Stimulated activated CD4-positive, alpha-beta T cell treated with anti-CD3 and anti-CD28 coated beads, Interleukin-12 subunit alpha, Interleukin-12 subunit beta, amount 100 ng/mL, for 24 hours (primary cell): ENCODE measurements at places on chromosomes 2 and 18.

DNA sequence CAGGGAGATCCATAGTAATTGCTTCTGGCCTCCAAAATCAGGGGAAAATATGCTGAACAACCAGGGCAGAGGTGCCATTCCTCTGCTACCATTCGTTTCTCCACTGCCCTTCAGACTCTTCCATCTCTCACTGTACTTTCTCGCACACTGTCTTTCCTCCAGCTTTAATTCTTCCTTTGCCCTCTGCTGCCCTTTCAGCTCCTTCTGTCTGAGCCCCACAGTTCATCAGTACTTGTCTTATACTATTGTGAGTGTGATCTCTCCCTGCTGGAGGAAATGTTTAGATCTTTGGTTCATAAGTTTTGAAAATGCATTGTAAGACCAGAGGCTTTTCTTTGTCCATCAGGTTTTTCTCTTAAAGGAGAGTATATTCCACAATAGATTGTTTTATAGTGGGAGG, 184.9 kb upstream of the DTNA start:
- no peak for DNase-seq

- no peak for DNase-seq
Measured at GRCh38 chr2:179938026-179938425, 69.1 kb downstream of the CWC22 start.

DNA sequence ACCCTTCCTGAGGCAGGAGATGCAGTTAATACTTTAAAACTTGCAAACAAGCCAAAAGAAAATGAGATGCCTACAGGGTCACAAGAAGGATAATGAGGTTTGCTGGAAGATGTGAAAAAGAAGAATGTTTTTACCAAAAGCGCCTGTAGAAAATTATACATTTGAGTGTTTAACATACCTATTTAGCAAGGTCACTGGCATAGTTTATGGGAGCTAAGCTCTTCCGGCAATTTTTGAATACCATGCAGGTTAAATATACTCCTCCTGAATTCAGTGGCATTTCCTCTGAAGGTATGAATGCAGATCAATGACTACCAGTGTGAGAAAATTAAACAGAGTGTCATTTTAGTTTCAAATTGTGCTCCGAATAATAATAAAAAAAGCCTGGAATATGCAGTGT, 21.2 kb upstream of the MAP3K20 start:
- no peak for DNase-seq

- no peak for DNase-seq
Measured at GRCh38 chr18:51448949-51449348, 251.5 kb upstream of the MEX3C start.

- no peak for DNase-seq
Measured at GRCh38 chr2:148971547-148971946, 67.0 kb upstream of the LYPD6B start.

GRCh38 chr2:108942888-108943287, 46.1 kb downstream of the EDAR start:
- DNase-seq = no peak

GRCh38 chr2:67246791-67247190, 150.3 kb upstream of the ETAA1 start:
- no peak for DNase-seq

- DNase-seq = no peak
Measured at GRCh38 chr2:208407667-208408066, 1.1 kb downstream of the PTH2R start.

DNA sequence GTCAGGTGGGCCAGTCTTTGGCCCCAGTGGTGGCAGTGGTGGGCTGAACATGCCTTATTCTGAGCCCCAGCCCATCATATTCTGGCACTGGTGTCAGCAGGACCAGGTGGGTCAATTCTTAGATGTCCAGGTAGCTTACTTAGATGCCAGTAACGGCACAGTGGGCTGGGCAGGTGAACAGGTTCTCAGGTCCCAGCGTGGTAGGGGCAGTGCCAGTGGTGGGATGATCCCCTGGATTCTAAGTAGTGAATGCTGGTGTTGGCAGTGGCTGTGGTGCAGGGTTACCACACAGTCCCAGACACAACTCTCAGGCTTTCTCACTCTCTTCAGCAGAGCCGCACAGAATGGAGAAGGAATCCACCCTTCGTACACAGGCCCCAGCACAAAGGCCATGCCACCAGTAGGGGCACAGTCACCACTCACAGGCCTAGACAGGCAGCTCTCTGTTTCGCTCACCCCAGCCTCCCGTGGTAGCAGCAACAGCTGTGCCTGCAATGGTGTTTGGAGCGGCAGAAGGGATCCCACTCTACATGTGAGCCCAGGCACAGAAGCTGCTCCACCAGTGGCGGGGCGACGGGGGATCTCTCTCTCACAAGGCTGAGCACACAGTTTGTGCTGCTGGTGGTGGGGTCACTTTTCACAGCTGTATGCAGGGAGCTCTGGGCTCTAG, 97.3 kb downstream of the ANKRD12 start:
- DNase-seq = no peak

DNA sequence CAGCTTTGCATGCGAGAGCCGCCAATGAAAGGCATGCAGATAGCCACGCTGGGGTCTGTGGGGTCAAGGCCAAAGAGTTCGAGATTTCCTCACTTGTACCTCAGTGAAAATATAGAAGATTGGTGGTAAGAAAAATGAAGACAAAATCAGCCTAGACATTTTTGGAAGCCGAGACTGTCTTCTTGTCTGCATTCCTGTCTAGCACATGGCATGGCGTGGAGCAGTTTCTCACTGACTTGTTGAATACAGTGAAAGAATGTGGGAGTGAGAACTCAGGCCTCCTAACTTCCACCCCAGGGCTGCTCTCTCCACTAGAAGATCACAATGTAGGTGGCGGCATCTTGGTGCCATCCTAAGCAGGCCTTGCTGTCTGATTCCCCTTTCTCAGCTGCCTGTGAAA, 740.8 kb upstream of the HS6ST1 start:
- DNase-seq = no peak

DNA sequence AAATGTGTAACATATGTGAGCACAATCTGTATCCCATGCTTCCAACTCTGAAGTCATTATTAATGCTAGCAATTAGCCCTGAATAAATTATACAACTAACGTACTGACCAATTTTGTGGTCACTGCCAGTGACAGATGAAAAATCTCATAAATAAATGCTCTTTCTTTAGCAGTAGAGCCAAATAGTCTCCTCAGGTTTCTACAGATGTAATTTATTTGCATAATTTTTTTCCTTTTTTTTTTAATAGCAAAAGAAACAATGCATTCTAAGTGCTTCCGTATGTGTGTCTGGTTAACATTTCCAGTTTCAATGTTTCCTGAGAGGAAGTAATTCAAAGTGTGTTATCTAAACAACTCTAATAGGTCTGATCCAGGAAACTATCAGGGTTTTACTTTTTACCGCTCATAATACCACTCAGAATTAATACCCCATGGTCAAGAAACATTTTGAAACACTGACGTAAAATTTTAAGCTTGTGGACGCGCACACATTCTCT, 108.4 kb downstream of the MEP1B start:
- no peak for DNase-seq

DNA sequence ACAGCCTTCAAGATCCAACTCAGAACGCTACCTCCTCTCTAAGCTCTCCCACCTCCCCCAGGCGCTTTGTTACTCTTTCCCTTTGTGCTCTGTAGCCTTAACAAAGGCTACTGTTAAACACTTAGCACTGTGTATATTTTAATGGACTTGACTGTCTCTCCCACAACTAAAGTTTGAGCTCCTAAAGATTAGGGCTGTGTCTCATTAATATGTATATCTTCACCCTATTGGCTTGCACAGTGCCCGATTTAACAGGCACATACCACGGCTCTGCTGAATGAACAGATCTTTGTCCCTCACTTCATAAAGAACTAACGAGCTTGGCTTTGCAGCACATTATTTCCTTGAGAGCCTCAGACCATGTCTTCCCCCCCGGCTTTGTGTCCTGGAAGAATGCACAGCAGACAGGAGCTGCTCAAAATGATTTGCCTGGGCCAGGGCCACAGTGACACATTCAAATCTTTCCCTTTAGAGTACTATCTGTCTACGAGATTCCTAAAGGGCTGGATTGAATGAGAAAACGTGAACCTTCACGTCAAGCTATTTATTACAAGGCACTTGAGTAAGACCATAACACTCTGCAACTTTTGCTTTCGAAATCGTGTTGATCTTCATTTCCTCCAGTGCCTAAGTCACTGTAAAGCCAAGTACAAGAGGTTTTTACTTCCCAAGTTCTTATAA, 22.1 kb downstream of the ABHD3 start:
- no peak for DNase-seq

DNA sequence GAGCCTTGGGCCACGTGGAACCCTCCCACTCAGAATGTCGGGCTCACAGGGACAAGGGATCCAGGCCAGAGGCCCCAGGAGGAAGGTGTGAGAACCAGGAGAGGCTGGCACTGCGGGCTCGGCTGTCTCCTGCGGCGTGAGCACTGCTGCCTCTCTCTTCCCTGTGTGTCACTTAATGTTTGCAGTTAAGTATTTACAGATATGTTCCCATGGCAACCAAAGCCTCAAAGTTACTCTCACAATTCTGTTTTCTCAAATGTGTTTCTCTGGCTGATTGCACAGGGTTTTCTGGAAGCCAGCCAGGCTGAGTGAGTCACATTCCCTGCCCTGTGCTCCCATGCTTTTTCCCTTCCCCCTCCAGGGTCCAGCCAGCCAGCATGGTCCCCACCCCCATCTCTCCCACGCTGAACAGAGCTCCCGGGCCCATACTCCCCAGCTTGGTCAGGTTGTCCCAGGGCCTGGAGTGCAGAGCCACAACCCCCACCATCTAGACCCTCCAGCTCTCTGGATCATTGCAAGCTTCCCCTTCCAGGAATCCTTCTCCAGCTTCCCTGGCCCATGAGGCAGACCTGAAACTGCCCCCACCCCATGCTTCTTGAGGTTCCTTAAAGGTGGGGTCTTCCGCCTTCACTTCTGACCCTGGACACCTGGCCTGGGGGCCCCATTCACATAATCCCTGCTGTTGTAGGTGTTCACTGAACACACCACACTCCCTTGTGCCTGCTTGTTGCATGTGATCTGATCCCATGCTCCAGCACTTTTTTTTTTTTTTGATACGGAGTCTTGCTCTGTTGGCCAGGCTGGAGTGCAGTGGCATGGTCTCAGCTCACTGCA, 265.9 kb downstream of the CELF4 start:
- no peak for DNase-seq

DNA sequence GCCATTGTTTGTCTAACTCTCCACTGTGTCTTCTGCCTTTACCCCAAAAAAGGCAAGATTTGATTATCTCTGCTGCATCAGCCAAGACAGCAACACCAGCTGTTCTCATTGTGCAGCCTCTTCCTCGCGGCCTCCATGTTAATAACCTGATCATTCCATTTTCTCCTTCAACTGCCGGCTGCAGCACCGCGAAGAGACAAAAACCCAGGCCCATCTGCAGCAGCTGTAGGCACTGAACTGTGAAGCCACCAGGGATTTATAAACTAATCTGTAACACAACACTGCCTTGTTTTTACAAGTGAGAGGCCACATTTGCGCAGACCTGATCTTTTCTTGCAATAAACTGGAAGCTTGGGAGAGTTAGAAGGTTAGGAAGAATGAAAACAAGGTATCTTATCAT, 147.8 kb downstream of the SATB2 start:
- no peak for DNase-seq

- DNase-seq = no peak
Measured at GRCh38 chr2:191217580-191217979, 27.6 kb upstream of the MYO1B start.

DNA sequence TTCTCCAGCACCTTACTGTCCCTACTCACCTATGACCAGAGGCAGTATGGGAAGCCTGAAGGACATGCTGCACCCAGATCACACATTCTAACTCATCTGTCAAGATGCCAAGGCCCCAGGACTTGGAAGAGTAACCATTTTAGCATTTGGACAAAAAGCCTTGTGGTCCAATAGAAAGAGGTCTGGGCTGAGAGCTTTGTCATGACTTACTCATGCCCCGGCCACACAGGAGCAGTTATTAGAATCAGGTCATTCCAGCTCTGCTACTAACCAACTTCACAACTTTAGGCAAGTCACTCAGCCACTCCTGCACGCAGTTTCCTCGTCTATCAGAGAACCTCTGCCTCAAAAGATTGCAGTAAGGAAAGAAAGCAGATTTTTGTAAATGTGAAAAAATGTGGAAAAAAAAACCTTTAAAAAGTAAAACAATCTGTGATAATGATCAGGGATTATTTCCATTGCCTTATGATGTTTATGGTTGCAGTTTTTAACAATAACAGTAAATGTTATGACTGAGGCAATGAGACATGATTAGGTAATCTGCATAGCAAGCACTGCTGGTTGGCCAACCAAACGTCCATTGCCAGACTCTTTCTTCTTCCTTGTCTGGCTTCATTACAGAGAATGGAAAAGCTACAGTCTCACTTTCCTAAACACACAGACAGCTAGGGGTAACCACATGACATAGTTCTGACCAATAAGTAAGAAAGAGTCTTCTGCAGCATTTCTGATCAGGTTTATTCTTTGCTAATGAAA, 255.4 kb upstream of the CHAC2 start:
- DNase-seq = no peak

DNA sequence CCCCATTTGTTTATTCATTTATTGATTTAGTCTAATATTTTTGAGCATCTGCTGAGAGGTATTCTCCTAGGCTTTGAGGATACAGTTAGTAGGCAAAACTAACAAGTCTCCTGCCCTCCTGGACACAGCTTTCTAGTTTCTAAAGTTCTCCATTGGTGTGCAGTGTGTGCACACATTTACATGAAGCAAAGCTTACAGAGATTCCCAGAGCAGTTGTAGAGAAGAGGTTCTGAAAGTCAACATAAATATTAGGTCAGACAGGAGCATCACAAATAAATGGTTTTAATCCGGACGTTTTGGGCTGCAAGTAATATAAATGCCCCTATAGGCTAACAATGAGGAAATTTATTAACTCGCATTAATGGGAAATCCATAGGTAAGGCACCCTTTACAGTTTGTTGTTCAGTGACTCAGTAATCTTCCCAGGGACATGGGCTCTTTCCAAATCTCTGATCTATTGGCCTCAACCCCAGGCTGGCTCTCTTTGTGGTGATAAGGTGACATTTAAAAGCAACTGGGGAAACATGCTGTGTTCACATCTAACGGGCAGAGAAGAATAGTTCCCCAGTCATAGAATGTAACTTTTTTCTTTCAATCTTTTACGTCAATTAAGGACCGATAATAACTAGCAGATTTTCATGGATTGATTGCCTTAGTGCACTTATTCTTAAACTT, 407.2 kb downstream of the PTPRM start:
- no peak for DNase-seq

- DNase-seq = no peak
Measured at GRCh38 chr2:129828792-129829191, 150.7 kb upstream of the RAB6C start.

- DNase-seq = no peak
Measured at GRCh38 chr2:608297-608696, 68.9 kb downstream of the TMEM18 start.

- DNase-seq = no peak
Measured at GRCh38 chr18:10687161-10687925, 161.5 kb downstream of the NAPG start.

DNA sequence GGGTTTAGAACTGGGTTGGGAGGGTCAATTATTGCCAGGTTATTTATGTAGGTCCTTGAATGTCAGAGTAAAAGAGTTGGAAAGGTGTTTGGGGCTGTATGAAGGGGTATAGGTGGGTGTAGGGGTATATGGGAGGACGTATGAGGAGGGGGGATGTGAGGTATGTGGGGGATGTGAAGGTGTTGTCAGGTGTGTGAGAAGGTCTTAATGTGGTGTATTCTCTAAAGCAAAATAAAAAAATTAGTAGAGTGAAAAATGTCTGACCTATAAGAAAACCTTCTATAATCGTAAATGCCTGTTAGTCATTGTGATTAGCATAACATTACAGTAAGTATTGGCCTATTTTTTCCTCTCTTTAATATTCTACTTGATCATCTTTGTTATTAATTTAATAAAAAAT, 25.1 kb downstream of the ACVR2A start:
- no peak for DNase-seq

GRCh38 chr2:167264380-167264779, 376.1 kb downstream of the XIRP2 start:
- no peak for DNase-seq
